ENCODE measurements at places on chromosomes 7 and 10.

GRCh38 chr7:25967278-25968204 is 184.5 kb upstream of the NFE2L3 start:
- DNase-seq: no peak

GRCh38 chr7:136533732-136534131 is 334.7 kb upstream of the CHRM2 start:
- DNase-seq: no peak

GRCh38 chr10:108982159-108982558 is 941.2 kb downstream of the XPNPEP1 start:
- DNase-seq: no peak

DNA sequence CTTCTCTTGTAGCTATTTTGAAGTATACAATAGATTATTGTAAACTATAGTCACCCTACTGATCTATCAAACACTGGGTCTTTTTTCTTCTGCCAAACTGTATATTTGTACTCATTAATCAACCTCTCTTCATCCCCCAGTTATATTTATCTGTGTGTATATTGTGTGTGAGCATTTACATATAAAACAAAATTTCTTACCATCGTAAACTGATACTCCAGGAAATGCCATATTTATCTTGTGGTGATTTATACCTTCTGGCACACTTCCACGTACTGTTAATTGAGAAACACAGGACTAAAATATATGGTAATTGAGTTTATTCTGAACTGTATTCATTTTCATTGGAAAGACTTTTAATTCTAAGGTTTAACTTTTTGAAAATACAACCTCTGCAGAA is 18.9 kb downstream of the ANLN start:
- DNase-seq: no peak

DNA sequence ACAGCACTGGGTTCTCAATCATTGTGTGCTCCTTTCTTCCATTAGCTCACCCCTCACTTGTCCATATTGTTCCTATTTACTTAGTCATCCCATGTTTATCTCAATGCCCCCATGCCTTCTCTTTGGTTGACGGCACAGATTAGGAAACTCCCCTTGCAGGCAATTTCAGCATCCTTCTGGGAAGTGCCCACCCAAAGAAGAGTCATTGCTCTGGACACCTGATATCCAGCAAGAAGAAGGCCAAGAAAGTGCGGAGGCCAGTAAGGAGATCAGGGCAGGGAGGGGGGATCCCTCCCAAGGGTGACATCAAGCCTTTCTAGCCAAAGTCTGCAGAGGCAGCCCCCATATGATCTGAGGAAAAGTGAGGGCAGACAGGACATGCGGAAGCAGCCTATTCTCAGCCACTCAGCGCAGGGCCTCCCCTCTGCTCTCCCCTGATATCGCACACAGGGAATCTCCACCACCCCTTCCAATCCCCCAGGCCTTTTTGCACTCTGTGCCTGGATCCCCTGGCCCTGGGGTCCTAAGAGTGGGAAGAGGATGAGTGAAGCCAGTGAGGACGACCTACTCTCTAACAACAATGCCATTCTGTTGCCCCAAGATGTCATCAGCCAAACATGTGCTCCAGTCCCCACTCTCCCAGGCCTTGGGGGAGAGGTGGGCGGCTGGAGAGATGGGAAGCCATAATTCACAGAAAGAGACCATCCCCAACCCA is 1.8 kb downstream of the TRPV6 start:
- no peak for DNase-seq

GRCh38 chr10:101783736-101784118 is 481 bp upstream of the NPM3 start:
- no peak for DNase-seq

DNA sequence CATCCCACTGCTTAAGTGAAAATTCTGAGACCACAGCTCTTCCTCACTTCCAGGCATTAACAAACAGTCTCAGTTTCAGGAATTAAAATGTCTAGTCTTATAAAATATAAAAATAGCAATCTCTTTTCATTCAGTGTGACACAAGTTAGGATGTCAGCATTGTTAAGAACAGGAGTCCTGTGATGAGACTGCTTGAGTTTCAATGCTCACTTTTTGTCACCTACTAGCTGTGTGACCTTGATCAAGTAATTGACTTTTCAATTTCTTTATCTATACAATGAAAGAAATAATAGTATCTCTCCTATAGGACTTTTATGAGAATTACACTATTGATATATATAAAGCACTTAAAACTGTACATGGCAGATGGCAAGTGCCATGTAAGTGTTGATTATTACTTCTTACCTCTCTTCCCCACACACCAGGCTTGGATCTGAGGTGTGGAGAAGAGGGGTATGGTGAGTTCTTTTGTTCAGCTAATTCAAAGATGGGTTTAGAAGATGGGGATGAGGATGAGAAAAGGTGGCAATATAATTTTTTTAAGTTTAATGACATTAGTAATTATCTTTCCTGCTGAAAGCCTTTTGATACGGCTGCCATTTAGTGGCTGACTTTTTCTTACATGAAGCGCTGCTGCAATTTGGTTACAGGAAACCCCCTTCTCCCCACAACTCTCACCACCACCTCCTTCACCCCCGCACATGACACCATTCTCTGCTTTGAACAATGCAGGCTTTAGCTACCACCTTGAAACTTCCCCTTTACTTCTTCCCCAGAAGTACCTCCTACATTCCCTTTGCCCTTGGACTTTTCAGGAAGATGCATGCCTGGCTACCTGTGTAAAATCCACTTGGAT is 20.8 kb upstream of the HYAL4 start:
- no peak for DNase-seq

Measured in stimulated activated CD8-positive, alpha-beta memory T cell treated with anti-CD3 and anti-CD28 coated beads, Interleukin-15, amount 100 ng/mL, for 1 hour (primary cell).